LNCaP clone FGC (cell line): ENCODE measurements at places on chromosomes 11 and 22.

GRCh38 chr11:11137339-11137738 is 215.7 kb downstream of the CSNK2A3 start:
- no peak for DNase-seq

DNA sequence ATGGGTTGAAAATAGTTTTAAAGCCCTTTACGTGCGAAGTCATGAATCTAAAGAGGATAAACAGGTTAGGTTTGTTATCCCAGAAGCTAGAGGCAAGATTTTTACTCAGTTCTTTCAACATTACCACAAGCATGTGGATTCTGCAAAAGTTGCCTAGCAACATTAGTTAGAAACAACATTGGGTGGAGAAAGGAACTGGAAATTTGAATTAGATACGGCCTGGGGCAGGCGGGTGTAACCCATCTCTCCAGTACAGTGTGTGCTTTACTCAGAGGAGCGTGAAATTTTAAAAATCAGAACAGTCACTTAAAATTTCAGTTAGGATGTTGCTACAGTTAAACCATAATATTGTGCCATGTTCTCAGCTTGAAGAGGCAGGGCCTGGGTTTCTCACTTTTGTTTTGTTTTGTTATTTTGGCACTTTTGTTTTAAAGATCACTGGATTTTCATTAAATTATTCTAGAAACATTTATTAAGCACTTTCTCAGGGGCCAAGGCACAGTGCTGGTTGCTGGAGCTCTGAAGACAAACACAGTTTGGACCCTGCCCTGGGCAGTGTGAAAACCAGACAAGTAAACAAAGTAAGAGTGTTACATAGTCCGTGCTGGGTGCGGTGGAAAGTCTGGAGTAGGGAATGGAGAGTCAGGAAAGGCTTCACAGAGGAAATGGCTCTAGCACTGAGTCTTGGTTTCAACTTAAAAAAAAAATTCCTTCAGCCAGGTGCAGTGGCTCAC is 4.4 kb upstream of the WEE1 start:
- DNase-seq, result peak; percentile 94

DNA sequence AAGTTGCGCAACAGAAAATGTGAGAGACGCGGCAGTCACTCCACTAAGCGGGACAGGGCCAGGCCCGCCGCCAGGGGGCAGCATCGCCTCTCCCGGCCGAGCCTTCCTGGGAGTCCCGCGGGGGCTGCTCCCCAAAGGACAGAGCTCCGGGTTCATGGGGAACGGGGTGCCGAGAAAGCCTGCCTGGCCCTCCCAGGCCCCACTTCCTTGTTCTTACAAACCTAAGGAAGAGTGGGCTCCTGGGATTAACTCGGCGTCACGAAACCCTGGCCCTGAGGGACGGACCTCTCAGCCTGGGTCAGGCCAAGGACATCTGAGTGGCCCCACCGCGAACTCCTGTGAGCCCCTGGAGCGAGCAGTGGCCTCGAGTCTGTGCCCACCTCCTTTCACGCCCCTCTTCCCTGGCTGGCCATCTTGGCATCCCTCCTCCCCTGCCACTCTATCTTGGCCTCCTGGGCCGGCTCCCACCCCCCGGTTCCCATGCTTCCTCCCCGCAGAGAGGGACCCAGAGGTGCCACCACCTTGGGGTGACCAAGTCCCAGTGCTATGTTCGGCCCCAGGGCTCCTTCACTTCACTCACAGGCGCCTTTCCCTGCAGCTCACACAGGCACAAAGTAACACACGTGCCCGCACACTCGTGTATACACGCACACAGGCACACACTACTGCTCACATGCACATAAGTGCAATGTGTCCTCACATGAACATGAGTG is 99.9 kb upstream of the FGF3 start:
- DNase-seq, result no peak

- DNase-seq, result no peak
Measured at GRCh38 chr11:102119997-102120396, 9.8 kb downstream of the YAP1 start.

GRCh38 chr11:75763846-75764245 is 4.7 kb upstream of the DGAT2 start:
- DNase-seq, result no peak

DNA sequence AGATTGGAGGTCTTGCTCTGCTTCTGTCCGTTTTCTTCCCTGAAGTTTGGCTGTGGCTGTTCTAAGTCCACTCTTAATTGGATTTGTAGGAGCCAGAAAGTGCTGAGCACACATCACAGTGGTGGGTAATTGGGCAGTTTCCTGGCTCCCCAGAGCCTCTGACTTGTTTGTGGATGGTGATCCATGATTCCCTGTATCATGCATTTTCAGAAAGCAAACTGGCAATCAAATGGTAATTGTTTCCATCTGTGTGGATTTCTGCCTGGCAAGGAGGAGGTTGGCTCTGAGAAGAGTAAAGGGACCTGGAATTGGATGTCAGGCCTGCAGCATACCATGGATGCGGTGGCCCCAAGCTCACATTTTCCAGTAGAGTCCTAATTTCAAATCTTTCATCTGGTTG is 49.5 kb downstream of the PPFIBP2 start:
- DNase-seq, result no peak

DNA sequence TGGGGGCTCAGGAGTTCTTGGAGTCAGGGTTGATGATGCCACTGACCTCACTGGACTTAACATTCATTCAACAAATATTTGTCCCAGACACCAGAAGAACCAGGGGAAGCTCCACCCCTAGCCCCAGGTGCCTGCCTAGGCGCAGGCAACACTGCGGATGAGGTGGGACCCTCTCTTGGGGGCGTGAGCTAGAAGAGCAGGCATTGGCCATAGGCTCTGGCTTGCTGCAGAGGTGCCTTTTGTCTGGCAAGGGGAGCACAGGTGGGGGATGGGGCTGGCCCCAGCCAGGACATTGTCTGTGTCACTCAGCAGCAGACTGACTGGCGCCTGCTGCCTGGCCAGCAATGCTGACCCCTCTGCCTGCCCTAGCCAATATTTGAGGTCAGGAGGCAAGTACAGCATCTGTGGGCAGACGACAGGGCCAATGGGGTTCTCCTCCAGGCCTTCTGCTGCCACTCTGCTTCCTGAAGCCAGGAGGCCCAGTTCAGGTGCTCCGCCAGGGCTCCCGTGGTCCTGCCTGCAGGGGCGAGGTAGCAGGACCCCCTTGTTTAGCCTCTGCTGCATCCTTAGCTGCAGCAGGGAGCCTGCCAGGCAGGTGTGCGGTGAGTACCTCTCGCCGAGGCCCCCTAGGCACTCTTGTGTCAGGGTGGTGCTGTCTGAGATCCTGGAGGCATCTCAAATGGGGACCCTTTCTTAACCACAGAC is 4.0 kb downstream of the LINC01488 start:
- DNase-seq, result no peak
